ENCODE measurements at places on chromosomes 1 and 21.

DNA sequence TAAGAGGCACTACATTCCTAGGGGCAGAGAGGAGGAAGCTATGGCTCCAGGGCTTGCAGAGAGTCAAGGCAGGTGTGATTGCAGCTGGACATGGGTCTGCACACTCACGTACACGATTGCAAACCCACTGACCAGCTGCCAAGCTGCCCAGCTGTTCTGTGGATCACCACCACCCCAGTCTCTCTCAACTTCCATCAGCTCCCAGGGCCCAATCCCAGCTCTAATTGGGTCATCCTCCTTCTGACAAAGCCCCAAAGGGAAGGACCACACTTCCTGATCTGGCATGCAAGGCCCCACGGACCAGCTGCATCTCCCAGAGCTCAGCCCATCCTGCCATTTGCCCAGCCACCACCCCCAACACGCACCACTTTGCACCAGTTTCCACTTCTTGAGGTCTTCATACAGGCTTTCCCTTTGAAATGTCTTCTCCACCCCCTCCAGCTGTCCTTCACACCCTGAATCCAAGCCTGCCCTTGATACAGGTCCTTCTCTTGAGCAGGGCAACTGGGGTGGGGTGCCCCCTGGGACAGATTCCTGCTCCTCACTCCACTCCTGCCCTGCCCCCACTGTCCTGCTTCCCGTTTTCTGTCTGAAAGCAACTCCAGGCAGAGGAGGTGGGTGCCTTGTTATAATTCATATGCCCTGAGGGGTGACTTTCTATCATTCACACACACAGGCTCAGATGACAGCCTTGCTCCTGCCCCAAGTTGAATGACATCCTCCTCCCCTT, 179.4 kb upstream of the EDN2 start:
- no peak for DNase-seq

- no peak for DNase-seq
Measured at GRCh38 chr1:153728305-153729066, 636 bp downstream of the INTS3 start.

GRCh38 chr1:164311377-164311776, 247.6 kb upstream of the PBX1 start:
- DNase-seq, result no peak

DNA sequence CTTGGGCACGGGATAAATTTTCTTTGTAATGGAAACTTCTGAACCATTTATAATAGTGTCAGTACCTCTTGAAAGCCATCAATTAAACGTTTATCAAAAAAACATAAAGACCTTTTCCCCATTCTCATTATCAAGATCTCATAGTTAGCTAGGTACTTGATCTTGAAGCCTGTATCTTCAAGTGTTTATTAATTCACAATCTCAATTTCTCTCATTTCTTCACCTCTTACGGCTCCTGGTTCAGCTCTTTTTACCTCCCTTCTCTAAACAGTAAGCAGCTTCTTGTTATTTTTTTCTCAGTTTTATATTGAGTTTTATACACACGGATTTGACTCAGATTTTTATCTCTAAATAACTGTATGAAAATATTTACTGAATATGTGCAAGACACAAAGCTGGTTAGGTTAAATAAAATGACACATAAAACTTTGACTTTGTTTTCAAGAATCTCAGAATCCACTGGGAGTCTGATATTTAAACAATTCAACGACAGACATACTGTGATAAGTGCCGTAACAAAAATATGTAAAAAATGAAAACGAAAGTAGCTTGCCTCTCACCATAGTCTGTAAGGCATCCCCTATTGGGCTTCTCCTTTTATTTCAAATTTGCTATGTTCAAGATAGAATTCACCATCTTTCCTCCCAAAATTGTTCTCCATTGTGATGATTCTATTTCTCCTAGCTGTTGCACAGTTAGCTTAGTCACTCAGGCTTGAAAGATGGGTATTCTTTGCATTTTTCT, 411.6 kb upstream of the ZRANB2 start:
- no peak for DNase-seq

DNA sequence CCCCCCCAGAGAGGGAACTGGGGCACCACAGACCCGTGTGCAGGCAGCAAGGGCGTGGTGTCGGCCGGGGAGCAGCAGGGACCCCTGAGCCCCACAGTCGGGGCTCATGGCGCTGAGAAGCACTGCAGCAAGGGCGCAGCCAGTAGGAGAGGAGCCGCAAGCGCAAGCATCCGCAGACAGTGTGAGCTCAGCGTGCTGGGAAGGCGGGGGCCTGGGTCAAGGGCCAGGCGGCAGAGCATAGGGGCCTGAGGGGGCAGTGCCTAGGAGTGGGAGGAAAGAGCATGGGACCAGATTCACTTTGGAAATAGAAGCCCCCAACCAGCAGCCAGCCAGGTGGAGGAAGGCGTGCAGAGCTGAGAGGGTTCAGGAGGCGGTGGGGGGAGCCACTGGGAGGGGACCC, 6.7 kb upstream of the KCNAB2 start:
- no peak for DNase-seq

- no peak for DNase-seq
Measured at GRCh38 chr1:153490272-153491051, 30.0 kb upstream of the S100A7 start.

Measured in effector memory CD4-positive, alpha-beta T cell (primary cell).